A172 (cell line): ENCODE measurements at places on chromosomes 1 and 21.

DNA sequence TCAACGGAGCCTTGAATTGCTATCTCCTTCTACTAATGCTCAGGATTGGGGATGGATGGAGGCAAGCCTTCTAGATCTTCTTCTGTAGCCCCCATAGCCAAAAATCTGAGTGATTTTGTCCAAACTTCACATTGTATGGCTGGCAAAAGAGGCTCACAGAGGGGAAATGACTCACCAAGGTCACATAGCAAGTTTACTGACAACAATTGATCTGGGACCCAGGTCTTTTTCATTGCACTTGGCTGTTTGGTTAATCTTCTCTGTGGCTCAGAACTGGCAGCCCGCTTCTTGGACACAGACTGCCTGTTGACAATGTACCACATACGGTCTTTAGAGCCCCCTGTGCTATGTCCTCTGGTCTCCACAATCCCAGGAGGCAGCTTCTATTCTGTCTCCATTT is 3.0 kb upstream of the LACTBL1 start:
- DNase-seq: no peak

DNA sequence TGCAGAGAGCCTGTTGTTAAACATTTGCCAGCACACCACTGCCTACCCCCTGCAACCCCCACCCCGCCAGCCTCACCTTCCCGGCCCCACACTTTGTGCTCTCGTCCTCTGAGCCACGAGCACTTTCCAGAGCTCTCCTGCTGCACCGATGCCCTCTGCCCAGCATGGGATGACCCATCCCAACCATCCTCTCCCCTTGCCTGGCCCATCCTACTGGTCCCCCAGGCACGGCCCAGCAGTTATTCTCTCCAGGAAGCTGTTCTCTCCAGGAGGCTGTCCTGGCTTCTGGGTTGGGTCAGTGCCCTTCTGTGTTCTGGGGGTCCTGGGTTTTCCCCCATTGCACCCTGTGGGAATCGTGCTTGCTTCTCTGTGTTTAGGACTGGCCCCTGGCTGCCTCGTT is 60.1 kb upstream of the ABCG1 start:
- no peak for DNase-seq

DNA sequence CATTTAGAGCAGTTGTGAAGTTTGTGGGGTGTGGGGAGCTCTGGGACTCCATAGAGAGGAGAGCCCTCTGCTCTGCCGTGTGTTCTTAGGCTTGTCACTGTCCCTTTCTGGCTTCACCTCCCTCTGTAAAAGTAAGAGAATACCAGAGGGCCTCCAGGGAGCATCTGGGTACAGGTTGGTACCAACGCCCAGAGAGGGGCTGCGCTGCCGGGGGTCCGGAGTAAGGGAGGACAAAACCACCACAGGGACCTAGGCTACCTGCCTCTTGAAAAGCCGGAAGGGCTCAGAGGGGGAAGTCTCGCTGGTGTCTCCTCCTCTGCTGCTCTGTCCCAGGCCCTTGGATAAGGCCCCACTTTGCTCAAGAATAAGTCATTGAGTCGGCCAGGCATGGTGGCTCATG is 3.1 kb upstream of the TINAGL1 start:
- DNase-seq: no peak

- DNase-seq: peak; percentile 47
Measured at GRCh38 chr1:204410688-204411450, 748 bp downstream of the PPP1R15B start.

GRCh38 chr1:233790121-233790520 is 114.4 kb upstream of the SLC35F3 start:
- DNase-seq: no peak

DNA sequence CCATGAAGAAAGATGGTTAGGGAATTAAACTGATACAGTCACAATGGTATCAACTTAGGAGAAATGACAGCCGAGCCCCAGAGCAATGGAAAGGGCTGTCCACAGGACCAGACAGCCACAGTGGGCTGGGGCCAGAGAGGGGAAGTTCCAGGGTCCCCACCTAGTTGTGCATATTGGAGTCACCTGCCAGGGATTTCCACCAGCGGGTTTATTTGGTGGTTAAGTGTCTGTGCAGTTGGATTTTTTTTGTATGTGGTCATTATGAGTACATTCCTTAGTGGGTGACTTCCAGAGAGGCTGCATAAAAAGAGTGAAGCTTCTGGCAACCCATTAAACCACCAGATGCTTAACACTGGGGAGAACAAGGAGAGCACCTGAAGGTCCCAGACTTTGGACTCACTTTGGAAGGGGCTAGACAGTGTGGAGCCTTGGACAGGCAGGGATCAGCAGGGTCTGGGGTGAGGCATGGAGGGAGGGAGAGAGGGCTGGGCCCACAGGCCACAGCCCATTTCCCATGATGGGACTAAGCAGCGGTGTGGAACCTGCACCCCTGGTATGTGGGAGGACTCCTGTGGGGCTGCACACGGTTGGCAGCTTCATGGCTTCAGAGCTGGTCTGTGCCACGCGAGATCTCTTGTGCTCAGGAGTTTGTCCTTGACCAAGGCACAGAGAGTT is 7.8 kb upstream of the PTTG1IP start:
- DNase-seq: peak; percentile 93

- no peak for DNase-seq
Measured at GRCh38 chr1:77534456-77534855, 148.0 kb downstream of the ZZZ3 start.

GRCh38 chr1:219582865-219583264 is 30.0 kb downstream of the ZC3H11B start:
- DNase-seq: no peak

GRCh38 chr1:178361847-178362246 is 134.9 kb downstream of the CLEC20A start:
- no peak for DNase-seq

- no peak for DNase-seq
Measured at GRCh38 chr1:59028048-59028447, 244.2 kb upstream of the JUN start.

- no peak for DNase-seq
Measured at GRCh38 chr1:202090994-202091393, 31.7 kb upstream of the GPR37L1 start.

DNA sequence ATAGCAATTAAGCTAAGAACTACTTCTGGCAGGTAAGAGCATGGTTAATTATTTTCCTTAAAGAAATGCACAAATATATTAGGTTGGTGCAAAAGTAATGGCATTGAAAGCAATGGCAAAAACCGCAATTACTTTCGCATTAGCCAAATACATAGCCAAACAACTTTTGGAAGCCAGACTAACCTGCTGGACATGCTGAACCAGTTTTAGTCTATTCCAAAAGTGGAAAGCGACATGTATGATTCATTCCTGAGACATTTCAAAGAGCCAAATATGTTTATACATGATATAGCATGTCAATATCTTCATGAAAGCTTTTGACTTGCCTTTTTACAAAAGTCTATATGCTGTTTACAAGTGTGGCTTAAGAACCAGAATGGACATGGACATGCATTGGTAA is 23.4 kb upstream of the DR1 start:
- no peak for DNase-seq

DNA sequence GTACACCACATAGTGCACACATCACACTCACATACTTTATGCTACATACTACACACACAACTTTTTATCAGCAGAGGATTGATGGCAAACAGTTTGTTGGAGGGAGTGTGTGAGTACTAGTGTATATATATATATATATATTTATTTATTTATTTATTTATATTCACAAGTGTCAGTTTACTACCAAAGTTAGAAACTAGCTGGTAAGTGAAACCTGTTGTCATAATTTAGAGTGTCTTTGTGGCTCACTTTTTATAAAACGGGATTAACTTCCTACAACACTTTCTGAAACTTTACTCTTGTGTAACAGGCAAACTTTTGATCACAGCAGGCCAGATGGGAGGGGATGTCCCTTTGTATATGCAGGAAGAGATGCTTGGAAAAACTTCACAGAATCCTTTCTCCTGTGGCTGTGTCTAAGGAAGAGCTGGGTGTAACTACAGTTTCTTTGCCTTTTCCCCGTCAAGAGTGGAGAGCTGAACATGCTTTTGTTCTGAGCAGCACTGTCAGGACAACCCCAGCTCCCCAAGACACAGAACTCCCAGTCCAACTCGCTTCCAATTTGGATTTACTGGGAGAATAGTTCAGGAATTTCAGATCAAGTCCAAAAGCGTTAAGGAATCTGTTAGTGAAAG is 1.9 kb upstream of the SAMD13 start:
- no peak for DNase-seq

DNA sequence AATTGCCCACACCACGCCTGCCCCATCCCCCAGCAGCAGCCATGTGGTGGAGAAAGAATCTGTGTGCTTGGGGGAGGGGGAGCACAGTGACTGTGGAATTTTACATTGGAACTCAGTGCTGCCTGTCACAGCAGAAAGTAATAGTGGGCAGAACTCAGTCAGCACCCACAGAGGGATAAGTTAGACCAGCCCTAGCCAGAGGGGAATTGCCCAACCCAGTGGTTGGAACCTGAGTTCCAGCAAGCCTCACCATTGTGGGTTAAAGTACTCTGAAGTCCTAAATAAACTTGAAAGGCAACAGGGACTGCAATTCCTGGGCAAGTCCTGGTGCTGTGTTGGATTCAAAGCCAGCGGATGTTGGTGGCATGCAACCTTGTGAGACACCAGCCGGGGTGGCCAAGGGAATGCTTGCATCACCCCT is 88.8 kb downstream of the MRPL39 start:
- no peak for DNase-seq

DNA sequence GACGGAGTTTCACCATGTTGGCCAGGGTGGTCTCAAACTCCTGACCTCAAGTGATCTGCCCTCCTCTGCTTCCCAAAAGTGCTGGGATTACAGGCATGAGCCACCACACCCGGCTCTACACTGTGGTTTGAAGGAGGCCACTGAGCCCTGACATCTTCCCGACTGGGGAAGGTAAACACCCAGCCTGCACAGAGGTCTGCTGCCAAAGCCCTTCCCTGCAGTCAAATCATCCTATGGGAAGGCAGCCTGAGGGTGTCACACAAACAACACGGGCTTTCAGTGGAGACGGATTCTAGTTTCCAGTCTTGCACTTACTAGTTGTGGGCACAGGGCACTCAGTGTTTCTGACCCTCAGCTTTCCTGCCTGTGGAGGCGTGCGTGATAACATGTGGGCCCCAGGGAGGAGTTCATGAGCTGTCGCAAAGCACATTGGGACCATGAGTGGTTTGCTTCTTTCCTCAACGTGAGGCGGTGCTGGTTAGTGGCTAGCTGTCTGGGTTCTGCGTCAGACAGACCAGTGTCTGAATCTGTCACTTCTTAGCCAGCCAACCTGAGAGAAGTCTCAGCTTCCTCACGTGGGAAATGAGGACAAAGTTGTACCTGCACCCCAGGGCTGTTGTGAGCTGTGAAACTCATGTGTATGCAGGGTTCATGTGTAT is 21.5 kb upstream of the OPRD1 start:
- no peak for DNase-seq

GRCh38 chr1:172824209-172824608 is 165.3 kb downstream of the FASLG start:
- no peak for DNase-seq

- DNase-seq: no peak
Measured at GRCh38 chr1:4638345-4638729, 16.1 kb upstream of the AJAP1 start.

DNA sequence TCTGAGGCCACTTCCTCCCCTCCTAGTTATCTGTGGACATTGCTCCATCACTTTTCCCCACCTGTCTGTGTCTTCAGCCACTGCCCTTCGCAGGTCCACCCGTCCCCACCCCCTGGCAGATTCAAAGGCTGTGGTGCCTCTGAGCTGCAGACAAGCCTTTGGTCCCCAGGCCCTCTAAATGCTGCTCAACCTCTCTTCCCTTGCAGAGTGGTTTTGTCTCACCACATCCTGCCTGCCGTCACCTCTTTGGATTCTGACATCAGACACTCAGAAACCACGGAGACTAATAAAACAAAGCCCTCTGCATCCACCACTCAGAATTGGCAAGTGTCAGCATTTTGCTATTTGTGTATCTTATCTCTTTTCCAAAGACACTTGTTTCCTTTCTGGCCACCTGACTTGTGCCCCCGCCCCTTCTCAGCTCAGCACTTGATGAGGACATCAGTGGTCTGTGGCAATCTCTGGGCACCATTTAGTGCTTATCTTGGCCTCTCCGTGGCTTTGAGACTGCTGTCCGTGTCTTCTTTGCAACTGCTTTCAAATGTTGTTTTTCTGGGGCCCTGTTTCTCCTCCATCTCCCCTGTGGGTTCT is 7.7 kb downstream of the CNIH3 start:
- peak; percentile 100 for DNase-seq

- no peak for DNase-seq
Measured at GRCh38 chr1:10803971-10804820, 7.8 kb upstream of the CASZ1 start.

DNA sequence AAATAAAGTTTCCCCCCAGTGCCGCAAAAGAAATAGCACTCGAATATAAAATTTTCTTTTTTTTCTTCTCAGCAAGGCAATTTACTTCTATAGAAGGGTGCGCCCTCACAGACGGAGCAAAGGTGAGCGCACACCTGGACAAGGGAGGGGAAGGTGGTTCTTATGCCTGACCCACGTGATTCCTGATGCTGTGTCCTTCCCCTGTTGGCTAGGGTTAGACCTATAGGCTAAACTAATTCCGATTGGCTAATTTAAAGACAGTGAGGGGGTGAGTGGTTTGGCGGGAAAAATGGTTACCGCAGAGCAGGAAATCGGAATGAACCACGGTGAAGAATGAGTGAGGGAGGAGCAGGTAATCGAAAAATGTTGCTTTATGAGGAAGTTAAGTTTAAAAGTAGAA is 607 bp upstream of the FAAH start:
- no peak for DNase-seq

DNA sequence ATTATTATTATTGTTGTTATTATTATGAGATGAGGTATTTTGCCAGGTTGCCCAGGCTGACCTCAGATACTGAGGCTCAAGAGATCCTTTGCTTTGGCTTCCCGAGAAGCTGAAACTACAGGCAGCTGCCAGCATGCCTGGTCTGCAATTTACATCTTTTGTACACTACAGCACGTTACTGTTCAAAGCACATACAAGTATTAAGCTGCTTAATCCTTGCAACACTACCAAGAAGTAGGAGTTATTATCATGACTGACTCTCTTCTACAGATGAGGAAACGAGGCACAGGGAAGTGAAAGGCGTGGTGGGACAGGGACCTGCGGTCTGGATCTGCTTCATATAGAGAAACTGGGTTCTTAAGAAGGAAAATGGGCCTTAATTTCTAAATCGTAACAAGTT is 11.6 kb downstream of the ERG start:
- no peak for DNase-seq

- DNase-seq: no peak
Measured at GRCh38 chr1:201475130-201475529, 6.1 kb upstream of the PHLDA3 start.

- DNase-seq: peak; percentile 67
Measured at GRCh38 chr1:54971317-54971791, 9.1 kb upstream of the TMEM61 start.

GRCh38 chr1:116352349-116352813 is 20.7 kb upstream of the ATP1A1 start:
- DNase-seq: no peak

GRCh38 chr1:72568113-72568512 is 285.8 kb upstream of the NEGR1 start:
- no peak for DNase-seq

DNA sequence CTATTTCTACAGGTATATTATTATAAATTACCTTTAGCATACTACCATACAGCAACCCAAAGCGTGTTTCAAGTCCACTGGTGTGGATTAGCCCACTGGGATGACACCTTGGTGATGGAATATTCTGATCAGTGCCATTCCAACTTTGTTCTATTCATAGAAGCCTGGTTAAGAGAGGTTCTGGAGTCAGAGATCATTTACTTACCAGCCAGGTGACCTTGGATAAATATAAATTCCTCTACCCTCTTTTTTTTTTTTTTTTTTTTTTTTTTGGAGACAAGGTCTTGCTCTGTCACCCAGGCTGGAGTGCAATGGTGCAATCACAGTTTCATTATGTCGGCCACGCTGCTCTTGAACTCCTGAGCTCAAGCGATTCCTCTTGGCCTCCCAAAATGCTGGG is at the start of gene SPATA45:
SPATA45 (minus strand) TSS at position 101 of the 400 bp plus-strand sequence. CDS start 11,500 bp downstream, outside the sequence.
- DNase-seq: no peak
